ENCODE measurements at places on chromosomes 11 and 22.

- no peak for DNase-seq
These were observed 509.4 kb upstream of the API5 start for GRCh38 chr11:42802201-42802899.

GRCh38 chr11:64241241-64241490 lies 271 bp downstream of the FKBP2 start:
- peak; percentile 93 for DNase-seq

DNA sequence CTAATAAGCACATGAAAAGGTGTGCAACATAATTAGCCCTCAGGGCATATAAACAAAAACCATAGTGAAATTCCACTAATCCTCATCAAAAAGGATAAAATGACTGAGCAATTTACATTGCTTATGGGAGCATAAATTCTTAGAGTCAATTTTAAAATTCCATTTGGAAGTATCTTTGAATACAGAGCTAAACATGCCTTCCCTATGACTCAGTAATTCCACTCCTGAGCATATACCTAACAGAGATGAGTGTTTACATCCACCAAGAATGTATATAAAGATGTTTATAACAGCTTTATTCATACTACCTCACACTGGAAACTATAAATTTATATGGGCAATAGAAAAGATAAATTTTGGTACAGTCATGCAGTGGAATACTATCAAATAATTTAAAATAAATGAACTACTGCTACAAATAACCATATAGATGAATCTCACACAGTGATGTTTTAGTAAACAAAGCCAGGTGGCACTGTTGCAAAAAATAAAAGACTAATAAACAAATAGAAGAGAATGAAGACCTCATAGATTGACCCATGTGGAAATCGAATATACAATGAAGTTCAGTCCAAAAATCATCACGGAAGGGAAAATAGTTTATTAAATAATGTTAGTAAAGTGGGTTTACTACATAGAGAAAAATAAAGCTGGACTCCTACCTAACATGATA lies 8.2 kb upstream of the OR2D2 start:
- no peak for DNase-seq

GRCh38 chr11:15175831-15176230 lies 61.1 kb downstream of the INSC start:
- no peak for DNase-seq

GRCh38 chr11:66220566-66220935 lies 47.9 kb upstream of the RAB1B start:
- DNase-seq = no peak

DNA sequence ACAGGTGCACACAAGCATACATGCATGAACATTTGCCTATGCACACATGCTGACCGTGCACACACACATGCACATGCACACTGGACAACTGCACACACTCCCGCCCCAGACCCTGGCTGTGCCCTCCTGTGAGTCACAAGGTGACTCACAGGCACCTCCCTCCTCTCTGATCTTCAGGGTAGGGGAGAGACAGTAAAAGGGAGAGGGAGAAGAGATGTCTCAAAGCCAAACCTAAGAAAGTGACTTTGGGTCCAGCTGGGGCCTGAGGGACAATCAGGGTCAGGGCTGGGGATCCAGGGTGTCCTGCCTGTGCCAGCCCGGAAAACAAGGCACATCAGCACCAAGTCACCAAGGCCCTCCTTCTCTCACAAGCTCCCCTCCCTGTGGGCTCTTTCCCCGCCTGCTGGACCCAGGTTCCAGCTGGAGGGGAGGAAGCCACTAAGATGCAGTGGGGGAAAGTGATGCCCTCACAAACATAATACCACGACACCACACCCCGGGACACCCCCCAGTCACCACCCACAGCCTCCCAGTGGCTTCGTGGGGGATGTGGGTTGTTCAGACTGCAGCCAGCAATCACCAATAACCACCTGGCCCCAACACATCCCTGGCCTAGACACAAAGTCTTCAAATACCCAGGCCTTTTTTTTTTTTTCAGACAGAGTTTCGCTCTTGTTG lies 39.3 kb downstream of the PDGFB start:
- no peak for DNase-seq

GRCh38 chr11:64086258-64087123 lies 50.8 kb downstream of the FLRT1 start:
- DNase-seq = no peak

GRCh38 chr11:13045734-13046133 lies 36.6 kb downstream of the RASSF10 start:
- no peak for DNase-seq

- no peak for DNase-seq
These were observed 114.6 kb upstream of the THY1 start for GRCh38 chr11:119537306-119538253.

GRCh38 chr11:19060629-19061028 lies at the start of gene MRGPRX2:
MRGPRX2 (minus strand) TSS chr11:19060717; CDS start chr11:19056402, 4,315 bp downstream.
- no peak for DNase-seq

DNA sequence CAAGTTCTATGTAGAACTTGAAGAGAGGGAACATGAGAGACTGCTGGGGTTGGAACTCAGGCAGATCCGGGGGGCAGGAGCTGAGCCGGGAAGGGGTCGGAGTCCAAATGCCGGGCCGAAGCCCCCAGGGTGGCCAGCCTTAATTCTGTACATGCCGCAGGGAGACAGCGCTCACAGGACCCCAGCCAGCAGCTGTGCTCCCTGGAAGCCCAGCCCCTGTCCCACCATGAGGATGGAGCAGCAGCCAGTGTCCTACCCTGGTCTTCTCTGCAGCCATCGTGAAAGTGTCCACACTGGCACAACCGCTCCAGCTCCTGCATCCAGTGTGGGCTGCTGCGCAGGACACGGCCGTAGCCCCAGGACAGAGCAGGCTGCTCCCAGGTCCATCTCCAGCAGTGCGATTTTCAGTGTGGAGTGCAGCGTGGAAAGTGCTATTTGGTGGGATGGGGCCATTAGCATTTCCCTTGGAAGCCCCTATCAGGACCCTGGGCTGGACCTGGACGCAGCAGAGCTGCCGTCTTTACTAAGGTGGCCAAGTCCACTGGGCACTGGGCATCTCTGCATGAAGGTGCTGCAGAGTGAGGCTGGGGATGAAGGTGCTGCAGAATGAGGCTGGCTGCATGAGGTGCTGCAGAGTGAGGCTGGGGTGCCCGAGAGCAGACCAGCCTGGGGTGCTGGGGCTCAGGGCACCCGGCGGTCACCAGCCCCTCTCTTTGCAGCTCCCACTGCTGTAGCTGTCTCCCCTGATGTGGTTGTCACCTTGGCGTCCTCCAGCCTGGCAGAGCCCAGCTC lies 737.4 kb downstream of the BRD1 start:
- no peak for DNase-seq

GRCh38 chr22:31789803-31790202 lies 36.0 kb downstream of the DEPDC5 start:
- DNase-seq = no peak

- no peak for DNase-seq
These were observed 1.1 kb upstream of the SLC16A8 start for GRCh38 chr22:38085056-38085455.

DNA sequence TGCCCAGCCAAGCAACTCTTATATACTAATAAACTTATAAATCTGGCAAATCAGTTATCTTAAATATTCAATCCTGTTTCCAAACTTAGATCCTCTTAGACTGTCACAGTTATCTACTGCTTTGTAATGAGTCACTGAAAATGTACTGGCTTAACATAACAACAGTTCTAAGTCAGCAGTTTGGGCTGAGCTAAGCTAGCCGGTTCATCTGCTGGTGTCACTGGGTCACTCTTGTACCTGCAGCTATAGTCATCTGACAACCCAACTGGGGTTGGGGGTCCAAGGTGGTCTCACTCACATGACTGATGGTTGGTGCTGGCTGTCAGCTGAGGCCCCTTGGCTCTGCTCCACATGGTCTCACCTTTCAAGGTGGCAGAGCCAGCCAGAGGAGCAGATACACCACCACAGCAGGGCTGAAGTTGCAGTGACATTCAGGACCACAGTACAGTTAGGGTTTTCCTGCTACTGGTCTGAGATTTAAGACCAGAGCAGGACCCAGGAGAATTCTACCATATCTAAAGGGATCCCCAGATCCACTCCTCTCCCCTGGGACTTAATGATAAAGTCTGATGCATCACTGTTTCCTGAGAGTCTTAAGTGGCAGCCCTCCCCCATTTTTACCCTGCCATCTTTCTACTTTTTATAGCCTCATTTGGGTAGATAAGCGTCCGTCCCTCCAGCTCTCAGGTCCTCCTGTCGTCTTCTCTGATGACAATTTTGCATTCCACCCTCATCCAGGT lies 7.9 kb upstream of the MACROD1 start:
- DNase-seq = no peak

- DNase-seq = no peak
These were observed 15.4 kb upstream of the MYOD1 start for GRCh38 chr11:17703951-17704350.

GRCh38 chr11:125335106-125335505 lies 161.0 kb downstream of the FEZ1 start:
- no peak for DNase-seq

GRCh38 chr22:20606041-20606783 lies 98.8 kb downstream of the MED15 start:
- DNase-seq = no peak

GRCh38 chr11:76159983-76160661 lies 46.2 kb downstream of the WNT11 start:
- no peak for DNase-seq

- DNase-seq = no peak
These were observed 674.1 kb downstream of the OPCML start for GRCh38 chr11:132858223-132858622.

DNA sequence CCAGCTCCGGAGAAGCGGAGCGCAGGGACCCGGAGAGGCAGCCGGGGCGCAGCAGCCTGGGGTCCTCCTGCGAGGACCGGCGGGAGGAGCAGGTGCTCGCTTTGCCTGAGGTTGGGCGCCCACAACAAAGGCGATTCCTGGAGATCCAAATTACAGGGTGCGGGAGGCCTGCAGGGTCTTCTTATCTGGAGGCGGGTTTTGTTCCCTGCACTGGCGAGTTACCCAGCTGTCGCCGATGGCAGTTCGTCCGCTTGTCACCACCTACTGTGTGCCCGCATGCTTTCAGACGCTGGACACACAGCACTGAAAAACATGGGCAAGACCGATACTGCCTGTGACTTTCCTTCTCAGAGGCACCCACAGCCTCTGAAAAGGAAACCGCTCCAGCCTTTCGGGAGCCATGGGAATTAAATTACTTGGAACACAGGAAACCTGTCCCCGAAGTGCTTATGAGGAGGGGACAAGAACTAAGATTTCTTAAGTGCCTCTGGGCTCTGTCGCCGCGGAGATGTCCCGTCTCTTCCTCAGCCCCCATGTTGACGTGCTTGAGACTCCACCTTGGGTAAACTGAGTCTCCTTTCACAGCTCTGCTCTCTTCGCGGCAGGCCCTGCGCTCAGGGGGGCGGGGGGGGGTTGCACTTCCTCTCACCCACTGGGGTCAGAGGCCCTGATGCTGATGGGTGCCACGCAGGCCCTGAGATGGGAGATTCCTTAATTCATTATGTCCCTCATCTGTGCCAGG lies 1.3 kb upstream of the ZFTA start:
- DNase-seq = no peak

GRCh38 chr11:120674542-120674941 lies 163.0 kb downstream of the GRIK4 start:
- peak; percentile 42 for DNase-seq

GRCh38 chr11:69923641-69924307 lies 104.6 kb upstream of the FGF3 start:
- DNase-seq = no peak

DNA sequence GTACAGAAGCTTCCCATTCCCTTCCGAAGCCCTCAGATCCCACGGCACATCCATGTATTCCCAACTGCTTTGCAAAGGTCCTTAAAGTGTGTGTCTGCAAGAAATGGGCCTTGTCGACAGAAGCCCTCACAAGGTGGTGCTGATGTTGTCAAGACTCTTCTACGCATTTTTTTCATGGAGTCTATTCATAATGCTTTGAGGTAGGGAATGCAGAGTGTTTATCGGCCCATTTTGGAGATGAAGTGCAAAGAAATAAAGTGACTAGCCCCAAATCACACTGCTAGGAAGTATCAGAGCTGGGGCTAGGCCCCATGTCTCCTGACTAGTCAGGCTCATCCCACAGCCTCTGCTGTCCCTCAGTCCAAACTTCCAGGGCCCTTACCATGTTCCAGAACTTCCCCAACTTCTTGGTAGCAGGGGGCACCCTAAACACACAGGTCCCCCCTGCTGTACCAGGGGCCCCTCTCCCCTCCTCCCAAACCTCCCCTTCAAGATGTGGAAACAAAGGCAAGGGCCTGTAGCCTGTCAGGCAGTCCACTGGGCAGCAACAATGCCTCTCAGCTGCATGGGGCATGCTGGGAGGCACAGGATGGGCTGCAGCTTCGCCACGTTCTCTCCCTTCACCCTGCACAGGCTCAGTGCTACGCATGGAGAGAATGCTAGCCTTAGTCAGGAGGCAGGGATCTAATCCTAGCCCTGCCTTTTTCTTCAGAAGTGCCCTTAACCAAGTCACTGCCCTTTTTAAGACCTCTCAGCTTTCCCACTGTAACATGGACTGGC lies 7.8 kb downstream of the IL18BP start:
- DNase-seq = no peak

DNA sequence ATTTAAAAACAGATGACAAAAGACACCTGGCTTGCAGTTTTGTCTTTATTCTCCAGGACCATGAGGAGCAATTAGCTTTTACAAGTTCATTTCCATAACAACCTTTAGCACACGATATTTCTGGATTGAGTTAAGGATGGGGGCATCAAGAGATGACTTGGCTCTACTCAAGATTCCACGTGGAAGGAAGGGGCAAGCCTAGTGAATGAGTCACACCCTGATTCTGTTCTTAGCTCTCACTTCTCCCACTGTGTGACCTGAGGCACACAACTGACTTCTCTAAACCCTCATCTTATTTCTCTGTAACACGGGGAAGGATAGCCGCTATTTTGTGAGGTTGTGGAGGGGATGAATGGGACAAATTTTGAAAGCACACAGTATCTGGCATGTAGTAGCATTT lies 185.5 kb downstream of the KIRREL3 start:
- DNase-seq = no peak

- no peak for DNase-seq
These were observed 12.1 kb upstream of the ELFN2 start for GRCh38 chr22:37439347-37439746.

DNA sequence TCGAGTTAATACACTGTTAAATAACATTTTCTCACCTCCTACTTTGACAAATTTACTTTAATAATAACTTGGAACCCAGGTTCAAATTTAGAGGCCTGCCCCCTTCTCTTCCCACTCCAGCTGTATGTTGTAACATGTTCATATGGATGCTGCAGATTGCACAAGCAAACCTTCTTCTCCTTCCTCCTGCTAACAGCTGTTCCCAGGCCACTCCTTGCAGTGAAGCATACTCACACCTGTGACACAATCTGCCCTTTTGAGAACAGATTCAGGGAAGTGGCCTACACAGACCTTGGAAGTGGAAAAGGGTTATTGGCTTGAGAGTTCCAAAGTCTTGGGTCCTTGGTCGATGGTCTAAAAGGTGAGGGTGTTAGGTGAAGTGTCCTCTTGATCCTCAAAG lies 131.9 kb downstream of the TEAD1 start:
- DNase-seq = no peak
